ENCODE measurements at places on chromosomes 11 and 22.

GRCh38 chr11:34940026-34940677 lies 23.7 kb downstream of the PDHX start:
- no peak for DNase-seq

GRCh38 chr11:95891423-95892170 lies 32.3 kb downstream of the MTMR2 start:
- DNase-seq, result peak; percentile 54

DNA sequence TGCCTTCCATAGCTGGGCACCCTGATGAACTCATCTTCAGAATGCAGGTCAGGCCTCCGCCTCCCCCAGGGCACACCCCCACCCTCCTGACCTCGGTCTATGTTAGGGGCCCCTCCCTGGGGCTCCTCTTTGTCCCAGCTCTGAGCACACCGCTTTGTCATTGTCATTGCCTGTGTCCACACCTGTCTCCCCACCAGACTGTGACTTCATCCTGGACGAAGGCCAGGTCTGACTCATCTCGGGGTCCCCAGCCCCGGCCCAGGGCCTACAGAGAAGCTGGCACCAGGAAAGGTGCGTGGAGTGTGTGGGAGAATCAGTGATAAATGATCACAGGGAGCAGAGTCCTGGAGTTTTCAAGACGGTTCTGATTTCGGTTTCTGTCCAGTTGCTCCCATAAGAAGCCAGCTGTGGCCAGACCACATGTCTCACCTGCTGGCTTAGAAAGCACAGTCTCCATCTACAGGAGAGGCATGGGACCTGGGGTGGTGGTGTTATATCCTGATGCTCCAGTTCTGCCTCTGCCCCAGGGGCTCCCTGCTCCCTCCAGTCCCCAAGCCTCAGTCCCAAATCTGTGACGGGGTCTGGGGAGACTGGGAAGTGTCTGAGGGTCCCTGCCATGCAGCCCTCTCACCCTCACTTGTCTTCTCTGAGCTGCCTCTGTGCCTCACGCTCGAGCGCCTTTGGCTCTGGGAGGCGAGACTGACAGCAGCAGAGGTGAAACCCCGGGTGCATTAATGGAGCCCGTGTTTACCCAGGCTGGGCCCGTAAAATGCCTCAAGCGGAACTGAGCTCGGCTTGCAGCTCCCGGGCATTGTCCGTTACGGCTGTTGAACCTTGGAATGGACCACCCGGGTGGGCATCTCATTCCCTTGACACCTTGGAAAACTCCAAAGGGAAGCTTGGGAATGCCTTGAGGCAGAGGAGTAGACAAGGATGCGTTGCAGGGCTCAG lies 85.5 kb upstream of the WNT11 start:
- peak; percentile 99 for DNase-seq

GRCh38 chr22:50660306-50660705 lies 12.3 kb upstream of the SHANK3 start:
- no peak for DNase-seq

GRCh38 chr11:121417055-121417551 lies 35.0 kb upstream of the SORL1 start:
- no peak for DNase-seq

DNA sequence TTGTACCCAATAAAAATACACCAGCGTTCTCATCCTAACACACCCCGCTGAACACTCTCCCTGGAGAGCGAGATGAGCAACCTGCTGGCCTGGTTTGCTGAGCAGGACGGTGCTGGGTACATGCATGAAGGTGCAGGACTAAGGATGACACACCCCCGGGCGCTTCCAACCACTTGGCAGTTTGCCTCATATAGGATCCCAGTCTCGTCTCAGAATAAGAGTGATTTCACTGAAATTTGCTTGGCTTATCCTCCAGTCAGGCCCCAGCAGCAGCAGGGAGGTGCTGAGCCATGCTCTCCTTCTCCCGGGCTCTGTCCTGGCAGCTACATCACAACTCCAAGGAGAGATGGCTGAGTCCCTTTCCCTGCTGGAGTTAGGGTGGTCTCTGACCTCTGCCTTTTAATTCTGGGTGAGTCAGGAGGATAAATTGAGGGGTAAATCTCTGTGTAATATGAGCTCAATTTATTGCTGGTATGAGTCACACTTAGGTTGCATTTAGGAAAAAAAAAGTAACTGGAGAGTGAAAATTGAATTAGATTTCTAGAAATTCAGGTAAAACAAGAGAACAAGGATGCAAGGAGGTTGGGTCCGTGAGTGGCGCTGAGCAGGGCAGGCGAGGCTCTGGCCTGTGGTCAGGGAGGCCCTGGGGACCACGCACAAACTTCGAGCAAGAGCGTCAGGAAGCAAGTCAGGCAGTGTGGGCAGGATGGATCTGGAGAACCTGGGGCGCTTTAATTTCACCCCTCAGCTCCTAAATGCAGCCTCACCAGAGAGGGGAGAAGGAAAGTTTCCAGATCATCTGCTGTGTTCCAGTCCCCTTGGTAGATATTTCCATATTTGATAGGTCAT lies 974.0 kb downstream of the TBC1D22A start:
- DNase-seq, result no peak

- peak; percentile 88 for DNase-seq
These were observed 34.1 kb downstream of the SERGEF start for GRCh38 chr11:17978553-17979287.

GRCh38 chr22:41341012-41341411 lies 39.7 kb downstream of the ZC3H7B start:
- DNase-seq, result no peak

- no peak for DNase-seq
These were observed 37.1 kb downstream of the NECTIN1 start for GRCh38 chr11:119691701-119692539.

DNA sequence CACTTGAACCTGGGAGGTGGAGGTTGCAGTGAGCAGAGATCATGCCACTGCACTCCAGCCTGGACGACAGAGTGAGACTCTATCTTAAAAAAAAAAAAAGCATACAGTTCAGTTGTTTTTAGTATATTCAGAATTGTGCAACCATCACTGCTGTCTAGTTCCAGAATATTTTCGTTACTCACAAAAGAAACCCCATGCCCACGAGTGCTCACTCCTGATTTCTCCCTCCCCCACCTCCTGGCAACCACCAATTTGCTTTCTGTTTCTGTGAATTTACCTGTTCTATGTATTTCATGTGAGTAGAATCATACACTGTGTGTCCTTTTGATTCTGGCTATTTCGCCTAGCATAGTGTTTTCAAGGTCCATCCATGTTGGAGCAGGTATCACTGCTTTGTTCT lies 24.8 kb downstream of the PTPRJ start:
- DNase-seq, result no peak

DNA sequence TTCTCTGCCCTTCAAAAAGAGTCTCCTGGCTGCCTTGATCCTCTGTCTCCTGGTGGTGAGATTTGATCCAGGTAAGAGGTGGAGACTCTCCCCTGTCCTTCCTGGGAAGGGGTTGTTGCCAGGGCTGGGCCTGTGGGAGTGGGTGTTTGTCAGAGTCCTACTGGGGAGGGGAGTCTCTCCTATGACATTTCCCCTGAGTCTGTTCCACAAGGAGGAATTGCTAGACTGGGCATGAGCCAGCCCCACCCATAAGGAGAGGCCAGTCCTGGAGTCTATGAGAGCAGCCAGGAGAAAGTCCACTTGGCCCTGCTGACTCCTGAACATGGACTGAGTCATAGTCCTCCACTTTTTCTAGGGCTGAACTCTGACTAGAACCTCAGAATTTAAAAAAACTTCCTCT lies 7.4 kb downstream of the PEX26 start:
- no peak for DNase-seq

- DNase-seq, result no peak
These were observed 2.7 kb upstream of the OR2D2 start for GRCh38 chr11:6895010-6895409.

DNA sequence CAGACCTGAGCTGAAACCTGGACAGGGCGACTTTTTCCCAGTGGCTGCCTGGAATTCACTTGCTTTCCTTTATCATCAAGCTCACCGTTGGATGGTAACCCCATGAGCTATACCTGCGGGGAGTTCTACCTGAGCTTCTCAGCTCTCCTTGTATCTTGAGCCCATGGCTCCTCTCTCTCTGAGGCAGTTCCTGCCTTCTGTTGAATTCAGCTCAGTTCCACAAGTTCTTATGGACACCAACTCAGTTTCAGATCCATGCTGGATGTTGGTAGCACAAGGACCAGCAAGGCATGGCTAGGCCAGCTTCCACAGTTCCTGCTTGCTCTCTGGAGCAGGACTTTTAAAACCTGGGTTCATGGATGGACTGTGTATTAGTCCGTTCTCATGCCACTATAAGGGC lies 58.3 kb upstream of the AMPD3 start:
- DNase-seq, result no peak

DNA sequence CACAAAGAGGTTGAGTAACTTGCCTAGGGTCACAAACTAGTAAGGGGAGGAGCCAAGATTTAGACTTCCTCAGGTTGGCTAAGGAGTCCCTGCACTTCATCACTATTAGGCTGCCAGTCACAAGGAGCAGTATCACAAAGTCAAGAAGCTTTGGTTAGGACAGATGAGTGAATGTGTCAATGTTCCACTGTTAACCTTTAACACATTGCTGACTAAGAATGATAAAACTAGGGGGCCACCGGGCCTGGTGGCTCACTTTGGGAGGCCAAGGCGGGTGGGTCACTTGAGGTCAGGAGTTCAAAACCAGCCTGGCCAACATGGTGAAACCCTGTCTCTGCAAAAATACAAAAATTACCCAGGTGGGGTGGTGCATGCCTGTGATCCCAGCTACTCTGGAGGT lies 32.0 kb downstream of the TMEM123 start:
- no peak for DNase-seq

DNA sequence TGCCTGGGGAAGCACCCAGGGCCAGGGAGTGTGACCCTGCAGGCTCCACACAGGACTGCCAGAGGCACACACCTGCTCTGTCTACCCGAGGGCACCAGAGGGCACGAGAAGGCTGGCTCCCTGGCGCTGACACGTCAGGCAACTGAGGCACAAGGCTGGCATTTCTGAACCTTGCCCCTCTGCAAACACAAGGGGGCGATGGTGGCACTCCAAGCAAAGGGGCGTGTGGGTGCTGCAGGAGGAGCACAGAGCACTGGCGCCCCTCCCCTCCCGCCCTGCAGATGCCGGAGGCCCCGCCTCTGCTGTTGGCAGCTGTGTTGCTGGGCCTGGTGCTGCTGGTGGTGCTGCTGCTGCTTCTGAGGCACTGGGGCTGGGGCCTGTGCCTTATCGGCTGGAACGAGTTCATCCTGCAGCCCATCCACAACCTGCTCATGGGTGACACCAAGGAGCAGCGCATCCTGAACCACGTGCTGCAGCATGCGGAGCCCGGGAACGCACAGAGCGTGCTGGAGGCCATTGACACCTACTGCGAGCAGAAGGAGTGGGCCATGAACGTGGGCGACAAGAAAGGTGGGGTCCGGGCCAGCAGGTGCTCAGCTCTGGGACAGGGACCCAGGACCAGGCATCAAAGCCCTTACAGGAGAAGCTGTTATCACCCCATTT lies 20.8 kb upstream of the TXNRD2 start:
- DNase-seq, result peak; percentile 85

GRCh38 chr11:73596547-73596946 lies 1.4 kb downstream of the FAM168A start:
- no peak for DNase-seq

GRCh38 chr11:102932678-102933077 lies 22.9 kb downstream of the MMP13 start:
- no peak for DNase-seq

GRCh38 chr22:33353502-33353901 lies 295.3 kb upstream of the SYN3 start:
- no peak for DNase-seq

DNA sequence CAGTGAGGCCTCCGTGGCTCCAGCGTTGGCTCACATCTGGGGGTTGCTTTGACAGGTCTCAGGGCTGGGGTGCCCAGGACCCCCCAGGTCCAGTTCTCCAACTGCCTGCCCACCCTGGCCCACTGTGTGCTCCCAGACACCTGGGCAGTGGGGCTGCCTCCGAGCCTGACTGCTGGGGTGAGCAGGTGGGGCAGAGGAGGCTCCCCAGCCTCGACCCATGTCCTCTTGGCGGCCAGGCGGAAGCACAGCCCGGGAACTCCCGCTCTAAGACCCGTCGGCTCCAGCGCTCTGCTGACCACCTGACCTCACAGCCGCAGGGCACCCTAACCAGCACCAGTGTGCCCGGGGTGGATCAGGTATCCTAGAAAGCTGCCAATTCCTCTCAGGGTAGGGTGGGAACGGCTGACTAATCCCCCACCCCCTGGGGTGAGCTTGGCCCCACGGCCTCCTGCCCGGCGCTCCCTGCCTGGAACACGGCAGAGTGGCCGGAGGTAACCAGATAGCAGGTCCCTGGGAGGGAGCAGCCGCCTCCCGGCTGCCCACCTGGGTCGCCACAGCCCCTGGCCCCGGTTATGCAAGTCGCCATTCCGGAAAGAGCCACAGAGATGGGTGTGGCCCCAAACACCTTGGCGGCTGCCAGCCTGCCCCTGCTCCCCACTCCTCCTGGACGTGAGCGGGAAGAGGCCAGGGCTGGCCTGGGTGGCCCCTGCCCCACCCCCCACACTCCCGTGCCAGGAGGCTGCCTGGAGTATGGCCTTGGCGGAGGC lies 19.2 kb upstream of the MUC5B start:
- DNase-seq, result no peak

GRCh38 chr11:70859180-70859579 lies 393.2 kb downstream of the SHANK2 start:
- DNase-seq, result no peak

DNA sequence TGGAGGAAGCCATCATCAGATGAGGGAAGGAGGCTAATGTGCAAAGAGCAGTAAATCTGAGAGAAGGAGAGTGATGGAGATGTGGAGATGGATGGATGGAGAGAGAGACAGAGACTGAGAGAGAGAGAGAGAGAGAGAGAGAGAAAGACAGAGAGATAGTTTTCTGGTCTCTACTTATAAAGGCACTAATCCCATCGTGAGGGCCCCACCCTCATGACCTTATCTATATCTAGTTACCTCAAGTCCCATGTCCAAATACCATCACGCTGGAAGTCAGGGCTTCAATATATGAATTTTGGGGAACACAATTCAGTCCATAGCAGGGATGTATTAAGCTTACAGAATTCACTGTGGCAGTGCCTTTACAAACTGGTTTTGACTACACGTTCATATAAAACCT lies 21.2 kb upstream of the ELF5 start:
- DNase-seq, result no peak

- DNase-seq, result no peak
These were observed 459.6 kb downstream of the TBC1D22A start for GRCh38 chr22:47221840-47222615.

DNA sequence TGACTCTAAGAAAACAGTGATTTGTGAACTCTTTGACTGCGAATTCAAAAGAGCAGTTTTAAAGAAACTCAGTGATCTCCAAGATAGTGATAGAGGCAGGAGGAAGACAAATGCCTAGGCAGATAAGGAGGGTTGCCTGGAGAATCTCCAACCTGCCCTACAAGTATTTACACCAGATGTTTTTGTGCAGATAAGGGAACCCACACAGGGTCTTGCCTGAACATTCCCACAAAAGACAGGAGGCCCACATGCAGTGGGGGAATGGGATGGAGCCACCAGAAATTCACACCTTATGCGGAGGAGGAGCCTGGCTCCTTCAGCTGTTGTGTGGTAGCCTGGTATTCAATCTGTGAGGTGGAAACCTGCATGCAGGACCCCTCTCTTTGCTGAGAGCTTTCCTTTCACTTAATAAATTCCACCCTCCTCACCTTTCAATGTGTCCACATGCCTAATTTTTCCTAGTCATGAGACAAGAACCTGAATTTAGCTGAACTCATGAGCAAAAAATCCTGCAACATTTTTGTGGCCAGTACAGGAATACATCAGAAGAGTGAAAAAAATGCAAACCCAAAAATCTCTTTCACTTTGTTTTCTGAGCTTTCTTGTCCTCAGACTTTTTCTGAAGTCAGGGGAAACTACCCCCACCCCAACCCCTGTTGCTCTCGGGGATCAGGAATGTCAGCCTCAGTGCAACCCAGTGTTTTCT lies 8.1 kb upstream of the GLYAT start:
- DNase-seq, result no peak
